ENCODE measurements at places on chromosomes 4 and X.

DNA sequence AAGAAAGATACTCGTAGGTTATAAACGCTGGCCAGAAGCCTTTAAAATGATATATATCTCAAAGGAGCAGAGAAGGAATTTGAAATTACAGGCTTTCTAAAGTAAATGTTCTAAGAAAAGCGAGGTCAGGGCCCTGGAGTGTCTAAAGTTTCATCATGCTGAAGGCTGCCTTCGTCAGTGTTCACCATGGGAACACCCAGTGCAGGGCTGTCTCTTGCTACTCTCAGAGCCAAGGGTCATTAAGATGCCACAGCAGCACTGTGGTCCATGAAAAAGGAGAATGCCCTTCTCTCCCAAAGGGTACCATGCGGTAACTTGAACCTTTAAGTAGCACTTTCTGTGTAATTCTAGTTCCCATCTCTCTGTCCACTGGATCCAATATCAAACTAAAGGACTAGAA, 174.5 kb upstream of the NWD2 start:
- DNase-seq = no peak

- no peak for DNase-seq
These were observed 43.5 kb downstream of the SRPX2 start for GRCh38 chrX:100687546-100687945.

DNA sequence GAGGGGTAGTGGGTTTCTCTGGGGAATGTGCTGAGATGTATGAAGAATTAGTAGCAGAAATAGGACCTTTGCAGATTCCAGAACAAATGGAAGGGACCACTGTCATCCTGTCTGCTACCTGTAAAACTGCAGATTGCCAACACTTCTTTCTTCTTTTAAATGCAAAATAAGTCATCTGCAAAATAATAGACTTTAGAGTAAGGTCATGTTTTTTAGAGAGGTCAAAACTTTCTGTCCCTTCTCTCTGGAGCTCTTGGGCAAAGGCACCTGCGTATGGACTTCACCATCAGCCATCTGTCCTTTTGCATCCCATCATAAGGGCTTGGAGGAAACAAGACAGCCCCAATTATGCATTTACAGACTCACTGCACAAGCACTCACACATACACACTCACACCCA, 121.1 kb upstream of the PPARGC1A start:
- DNase-seq = no peak

DNA sequence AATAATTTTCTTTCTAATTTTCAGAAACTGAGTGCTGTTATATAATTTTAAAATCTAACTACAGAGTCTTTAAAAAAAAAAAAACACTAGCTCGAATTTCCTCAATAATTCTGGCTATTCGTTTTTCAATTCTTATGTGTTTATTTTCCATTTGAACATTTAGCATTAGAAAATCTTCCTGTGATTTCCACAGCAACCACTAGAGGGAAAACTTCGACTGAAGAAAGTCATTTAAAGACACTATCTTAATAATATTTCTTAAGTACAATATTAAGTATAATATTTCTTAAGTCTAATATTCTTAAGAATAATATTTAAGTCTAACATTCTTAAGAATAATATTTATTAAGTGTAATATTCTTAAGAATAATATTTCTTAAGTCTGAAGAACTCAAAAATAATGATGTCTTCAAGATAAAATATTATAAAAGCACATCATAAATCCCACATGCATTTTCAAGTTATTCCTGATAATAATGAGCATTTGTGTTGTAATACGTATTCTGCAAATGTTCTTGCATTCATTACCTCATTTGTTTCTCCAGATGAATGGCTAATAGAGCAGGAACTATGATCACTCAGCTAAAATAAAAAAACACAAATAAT, 118.4 kb upstream of the WDR17 start:
- no peak for DNase-seq

- no peak for DNase-seq
These were observed 87.8 kb downstream of the RAPGEF2 start for GRCh38 chr4:159190651-159191050.

- DNase-seq = no peak
These were observed 172.7 kb upstream of the LNX1 start for GRCh38 chr4:53763813-53764597.

DNA sequence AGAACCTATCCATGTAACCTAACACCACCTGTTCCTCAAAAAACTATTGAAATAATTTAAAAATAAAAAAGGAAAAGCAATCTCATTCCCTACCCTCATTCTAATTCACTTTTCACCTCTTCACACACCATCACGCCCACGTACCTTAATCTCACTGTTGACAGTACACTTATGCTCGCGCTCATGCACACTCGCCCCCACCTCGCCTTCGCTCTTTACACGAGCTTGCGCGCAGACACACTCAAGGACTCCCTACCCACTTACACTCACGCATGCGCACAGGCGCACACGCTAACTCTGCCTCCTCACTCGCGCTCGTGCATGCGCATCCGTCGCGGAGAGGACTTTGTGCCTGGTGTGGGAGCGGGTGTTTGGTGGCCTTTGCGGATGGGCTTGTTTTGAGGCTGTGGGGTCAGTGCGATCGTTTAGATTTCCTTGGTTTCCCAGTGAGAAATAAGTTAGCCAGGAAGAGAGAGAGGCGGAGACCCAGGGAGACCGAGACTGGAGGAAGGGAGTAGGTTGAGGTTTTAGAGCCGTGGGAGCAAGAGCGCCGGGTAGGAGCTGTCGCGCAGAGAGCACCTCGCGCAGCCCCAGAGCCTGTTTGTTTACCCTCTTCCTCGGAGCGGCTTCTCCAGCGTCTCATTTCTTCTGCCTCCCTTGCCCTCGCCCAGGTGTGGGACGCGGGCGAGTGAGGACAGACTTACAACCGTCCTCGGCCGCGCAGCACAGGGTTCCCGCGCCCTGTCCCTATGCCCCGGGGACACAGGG, 8.1 kb upstream of the GSX2 start:
- peak; percentile 50 for DNase-seq

GRCh38 chr4:19596342-19596741, 655.4 kb upstream of the SLIT2 start:
- DNase-seq = no peak

DNA sequence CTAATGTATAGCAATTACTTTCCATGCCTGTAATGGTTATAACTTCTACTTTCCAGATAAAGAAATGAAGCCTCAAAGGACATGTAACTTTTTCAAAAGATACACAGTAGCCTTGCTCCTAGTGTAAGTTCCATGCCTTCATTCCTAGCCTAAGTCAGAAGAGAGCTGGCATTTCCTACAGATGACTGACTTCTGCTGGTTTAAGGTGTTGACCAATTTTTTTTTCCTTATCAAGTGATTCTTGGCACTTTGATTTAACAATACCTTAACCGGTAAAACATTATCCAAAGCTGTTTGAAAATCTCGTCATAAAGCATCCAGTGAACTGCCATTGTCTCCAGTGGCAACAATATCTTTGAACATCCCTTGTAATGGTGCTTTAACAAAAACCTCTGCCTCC, 145.1 kb upstream of the VCX3A start:
- no peak for DNase-seq

DNA sequence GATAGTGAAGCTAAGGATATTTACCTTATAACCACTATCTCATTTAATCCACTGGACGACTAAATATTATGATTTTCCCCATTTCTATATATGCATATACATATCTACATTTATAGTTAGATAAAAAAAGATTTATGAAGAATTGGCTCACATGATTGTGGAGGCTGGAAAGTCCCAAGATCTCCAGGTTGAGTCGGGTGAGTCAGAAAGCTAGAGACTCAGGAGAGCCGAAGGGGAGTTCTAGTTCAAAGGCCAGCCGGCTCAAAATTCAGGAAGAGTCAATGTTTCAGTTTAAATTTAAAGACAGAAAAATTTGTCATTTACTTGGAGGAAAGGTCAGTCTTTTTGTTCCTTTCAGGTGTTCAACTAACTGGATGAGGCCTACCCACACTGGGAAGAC, 158.2 kb upstream of the CPEB2 start:
- no peak for DNase-seq

DNA sequence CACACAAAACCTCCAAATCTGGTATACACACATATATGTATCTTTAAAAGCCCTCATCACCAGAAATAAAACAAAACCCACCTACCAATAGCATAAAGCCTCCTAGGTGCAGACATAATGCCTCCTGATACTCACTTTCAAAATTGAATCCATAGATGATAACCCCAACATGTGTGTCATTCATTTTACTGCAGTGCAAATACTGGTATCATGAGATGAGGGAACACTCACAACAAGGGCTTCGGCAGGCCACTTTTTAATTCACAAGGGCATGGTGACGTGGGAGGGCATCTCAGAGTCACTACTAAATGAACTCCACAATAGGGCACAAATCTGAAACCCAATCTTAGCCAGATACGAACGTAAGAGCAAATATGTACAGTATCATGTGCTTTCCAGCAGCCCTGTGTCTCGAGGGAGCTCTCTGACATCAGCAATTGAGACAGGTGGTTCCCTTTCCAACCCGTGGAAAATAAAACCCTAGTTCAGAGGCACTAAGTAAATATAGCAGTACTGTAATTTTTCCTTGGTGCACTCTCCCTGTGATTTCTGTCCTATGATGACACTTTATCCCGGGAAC, 14.1 kb upstream of the PPARGC1A start:
- no peak for DNase-seq

- DNase-seq = peak; percentile 76
These were observed 37.9 kb downstream of the RELL1 start for GRCh38 chr4:37648084-37648817.

GRCh38 chr4:10605746-10606482, 78.7 kb downstream of the CLNK start:
- no peak for DNase-seq

DNA sequence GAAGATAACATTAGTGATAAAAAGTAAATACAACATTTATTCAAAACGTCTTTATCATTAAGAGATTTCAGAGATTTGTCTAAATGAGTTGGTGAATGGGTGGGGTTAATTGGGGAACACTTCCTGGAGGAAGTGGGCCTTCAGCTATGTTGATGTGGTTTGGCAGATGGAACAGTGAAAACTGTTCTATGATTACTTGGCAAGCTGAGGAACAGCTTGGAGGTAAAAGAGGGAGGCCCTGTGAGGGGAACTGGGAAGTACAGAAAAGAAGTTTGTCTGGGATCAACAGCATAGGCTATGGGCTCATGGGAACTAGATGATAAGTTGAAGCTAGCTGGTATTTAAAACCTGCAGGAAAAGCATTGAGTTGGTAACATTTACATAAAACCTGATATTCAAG, 26.0 kb downstream of the OCRL start:
- DNase-seq = no peak

DNA sequence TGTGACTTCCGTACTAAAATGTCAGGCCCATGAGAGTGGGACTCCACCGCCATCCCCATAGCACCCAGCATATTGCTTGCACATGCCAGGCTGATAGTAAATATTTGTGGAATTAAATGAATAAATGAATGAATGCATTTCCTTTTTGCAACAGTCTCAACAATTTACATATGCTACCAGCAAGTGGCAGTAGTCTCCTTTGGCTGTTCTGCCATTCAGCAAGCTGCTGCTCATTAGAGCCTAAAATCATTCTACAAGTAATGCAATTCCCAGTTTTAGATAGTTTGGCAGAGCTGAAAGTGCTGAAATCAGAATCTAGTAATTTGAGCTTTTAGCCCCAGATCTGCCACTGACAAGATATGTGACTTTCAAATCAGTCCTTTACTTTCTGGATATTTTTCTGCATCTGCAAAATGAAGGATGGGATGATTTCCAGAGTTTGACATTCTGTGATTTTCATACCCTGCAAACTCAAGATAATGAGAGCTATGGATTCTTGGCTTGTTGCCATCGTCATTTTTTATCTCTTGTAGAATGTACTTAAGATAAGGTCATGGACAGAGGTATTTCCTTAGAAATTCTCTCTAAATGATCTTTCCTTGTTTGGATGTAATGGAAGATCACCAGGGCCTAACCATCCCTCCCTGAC, 35.7 kb upstream of the INTS6L start:
- no peak for DNase-seq

GRCh38 chr4:80125252-80126177, 52.5 kb upstream of the ANTXR2 start:
- DNase-seq = no peak

DNA sequence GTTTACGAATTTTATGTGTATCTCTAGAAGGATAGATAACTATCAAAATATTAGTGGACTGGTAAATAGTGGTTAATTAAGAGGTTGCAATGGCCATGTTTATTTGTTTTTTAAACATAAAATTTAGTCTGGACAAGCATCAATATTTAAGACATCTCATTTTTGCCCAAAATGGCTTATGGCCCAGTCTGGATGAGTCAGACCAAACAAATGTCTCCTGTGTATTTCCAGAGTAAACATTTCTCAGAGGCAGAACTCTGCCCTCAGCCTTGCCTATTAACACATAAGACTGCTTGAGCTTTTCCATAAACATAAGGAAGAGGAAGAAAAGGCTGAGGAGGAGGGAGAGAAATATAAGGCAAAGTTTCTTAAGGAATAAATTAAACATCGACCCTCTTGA, 277.1 kb upstream of the DIAPH2 start:
- no peak for DNase-seq

DNA sequence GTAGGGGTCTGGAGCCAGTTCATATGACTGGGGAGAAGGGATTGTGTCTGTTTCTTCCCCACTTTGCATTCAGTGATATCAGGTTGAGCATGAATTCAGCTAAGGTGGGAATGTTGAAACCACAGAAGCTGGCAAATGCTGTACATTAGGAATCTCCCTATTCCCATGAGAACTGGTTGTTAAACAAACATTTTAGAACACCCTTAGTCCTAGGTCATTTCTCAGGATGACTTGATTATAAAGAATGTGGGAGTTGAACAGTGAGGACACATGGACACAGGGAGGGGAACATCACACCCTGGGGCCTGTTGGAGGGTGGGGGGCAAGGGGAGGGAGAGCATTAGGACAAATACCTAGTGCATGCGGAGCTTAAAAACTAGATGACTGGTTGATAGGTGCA, 62.6 kb upstream of the LIMCH1 start:
- no peak for DNase-seq

- no peak for DNase-seq
These were observed 21.0 kb upstream of the SORCS2 start for GRCh38 chr4:7171191-7171900.

- DNase-seq = no peak
These were observed 56.2 kb upstream of the ANKRD50 start for GRCh38 chr4:124768596-124769365.

DNA sequence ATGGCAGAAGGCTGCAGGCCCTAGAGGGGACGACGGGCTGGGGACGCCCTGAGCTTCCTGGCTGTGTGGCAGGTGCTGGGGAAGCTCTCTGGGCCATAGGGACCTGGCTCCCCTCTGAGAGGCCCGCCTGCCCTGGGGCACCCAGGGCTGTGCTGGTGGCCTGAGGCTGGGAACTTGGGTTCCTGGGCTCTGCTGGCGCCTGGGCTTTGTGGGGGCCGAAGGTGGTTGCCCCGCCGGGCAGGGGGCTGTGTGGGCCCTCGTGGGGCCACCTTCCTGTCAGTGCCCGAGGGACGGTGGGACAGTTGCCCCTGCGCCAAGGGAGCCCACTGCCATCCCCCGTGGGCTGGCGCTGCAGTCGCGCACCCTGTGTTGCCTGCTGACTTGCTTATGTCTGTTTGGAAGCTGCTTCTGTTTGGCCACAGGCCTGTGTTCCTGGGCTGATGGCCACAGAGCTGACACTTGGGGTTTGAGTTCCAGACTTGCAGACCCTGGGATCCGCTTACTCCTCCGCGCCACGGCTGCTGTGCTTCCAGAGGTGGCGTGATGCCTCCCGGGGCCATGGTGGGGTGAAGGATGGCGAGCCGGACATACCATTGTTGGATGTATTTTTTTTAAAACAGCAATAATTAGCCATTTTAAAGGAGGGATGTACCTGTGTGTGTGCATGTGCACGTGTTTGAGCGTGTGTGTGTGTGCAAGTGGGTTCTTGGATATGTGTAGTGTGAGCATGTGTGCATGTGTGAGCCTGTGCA, 8.5 kb downstream of the NAT8L start:
- no peak for DNase-seq

- no peak for DNase-seq
These were observed 103.3 kb downstream of the IL15 start for GRCh38 chr4:141739636-141740035.
